Activated CD4-positive, alpha-beta memory T cell treated with anti-CD3 and anti-CD28 coated beads, Interleukin-2, amount 10 ng/mL, durations not matched to agents 7 days and 5 days (primary cell): ENCODE measurements at places on chromosomes 3 and 15. TPM values are rescaled to one million over a fixed set of nuclear protein-coding genes. Genes with fewer than 3 reads are reported as not detected.

FAM43A gene
- total RNA-seq = 4.3 TPM

ERICH6 gene
- 0.38 TPM for total RNA-seq

ANKUB1 gene
- not detected for total RNA-seq

DNA sequence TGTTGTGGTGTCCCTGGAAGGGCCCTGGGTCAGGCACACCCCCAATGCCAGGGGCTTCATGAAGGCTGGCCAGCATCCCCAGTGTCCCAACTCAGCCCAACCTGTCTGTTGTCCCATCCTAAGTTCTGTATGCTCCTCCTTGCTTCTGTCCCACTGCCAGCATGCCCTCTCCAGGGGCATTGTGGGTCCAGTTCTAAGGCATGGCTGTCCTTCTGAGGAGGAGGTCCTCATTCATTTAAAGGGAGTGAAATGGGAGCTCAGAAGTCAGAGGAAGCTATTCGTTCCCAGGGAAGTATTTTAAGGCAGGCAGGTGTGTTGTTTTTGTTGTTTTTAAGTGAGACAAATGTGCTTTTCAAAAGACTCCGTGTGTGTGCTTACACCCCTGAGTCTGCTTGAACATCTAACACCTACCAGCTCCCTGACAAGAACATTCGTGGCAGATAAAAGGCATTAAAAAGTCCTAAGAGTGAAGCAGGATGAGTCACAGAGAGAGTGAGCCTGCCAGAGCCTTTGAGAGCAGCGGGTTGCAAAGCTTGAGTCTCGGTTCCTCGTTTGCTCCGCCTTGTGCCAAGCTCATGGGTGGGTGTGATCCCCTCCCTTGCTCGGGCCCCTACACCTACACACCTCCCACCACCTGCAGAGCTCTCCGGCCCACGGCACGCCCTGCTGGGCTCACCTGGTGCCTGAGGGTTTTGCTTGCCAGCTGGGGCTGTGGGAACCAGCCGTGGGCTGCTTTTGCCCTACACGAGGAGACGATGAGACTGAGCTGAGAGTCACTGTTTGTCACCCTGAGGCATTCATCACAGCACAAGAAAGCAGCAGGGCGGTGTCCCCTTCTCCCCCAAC lies 183.4 kb upstream of the TOPAZ1 start:
- DNase-seq = no peak

DNA sequence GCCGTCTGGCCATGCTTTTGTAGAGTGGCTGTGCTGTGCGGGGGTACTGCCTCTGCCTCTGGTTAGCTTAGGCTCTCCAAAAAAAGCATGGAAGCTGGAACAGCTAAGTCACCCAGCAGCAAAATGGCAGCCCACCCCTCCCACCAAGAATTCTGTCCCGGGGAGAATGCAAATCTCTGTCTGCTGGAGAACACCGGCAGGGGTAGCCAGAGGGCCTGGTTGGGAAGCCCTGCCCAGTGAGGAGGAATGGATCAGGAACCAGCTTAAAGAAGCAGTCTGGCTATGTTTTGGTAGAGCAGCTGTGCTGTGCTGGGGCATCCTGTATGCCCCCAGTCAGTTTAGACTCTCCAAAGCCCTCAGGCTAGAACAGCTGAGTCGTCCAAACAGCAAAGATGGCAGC lies 56.2 kb upstream of the PTPRG start:
- DNase-seq = no peak

DNA sequence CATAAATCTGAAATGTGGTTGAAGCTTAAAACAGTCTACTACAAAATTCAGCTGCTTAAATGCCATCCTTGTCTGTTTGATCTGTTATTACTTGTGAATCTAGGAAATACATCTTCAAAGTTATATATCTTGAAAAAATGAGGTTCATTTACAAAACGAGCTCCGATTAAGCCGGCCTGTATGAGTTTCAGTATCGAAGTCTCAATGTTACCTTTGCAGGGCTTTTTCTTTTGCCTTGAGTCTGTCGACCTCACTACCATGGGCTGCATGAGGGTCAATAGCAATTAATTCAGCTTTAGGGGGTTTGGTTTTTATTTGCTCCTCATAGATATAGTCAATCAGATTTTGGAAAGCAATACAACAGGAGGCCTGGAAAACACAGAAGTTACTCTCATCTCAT lies 23.2 kb downstream of the ERICH6 start:
- no peak for DNase-seq

- no peak for DNase-seq
Observed at GRCh38 chr15:61996056-61996635, 64.1 kb downstream of the VPS13C start.

SRGAP3 gene
- 1.2 TPM for total RNA-seq

- no peak for DNase-seq
Observed at GRCh38 chr3:117444175-117444574, 734.6 kb downstream of the TUSC7 start.

IGSF10 gene
- not detected for total RNA-seq

RTP3 gene
- total RNA-seq = not detected

DISP2 gene
- total RNA-seq = 0.03 TPM

DNA sequence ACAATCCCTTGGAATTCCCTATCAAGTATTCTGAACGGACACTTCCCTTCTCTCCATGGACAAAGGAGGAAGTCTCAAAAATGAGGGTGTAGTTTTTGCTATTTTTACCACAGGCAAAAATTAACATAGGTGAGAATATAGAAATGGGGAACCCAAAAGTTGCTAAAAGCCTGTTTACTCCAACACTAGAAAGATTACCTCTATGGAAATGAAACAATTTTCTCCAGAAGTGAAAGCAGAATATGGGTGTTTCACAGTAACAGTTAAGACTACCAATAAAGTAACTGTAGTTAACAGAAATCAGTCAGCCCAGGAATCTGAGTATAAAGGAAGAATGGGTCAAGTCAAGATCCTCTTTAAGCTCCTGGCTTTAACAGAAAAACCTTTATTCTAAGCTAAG lies 9.3 kb downstream of the TRA2B start:
- no peak for DNase-seq

DNA sequence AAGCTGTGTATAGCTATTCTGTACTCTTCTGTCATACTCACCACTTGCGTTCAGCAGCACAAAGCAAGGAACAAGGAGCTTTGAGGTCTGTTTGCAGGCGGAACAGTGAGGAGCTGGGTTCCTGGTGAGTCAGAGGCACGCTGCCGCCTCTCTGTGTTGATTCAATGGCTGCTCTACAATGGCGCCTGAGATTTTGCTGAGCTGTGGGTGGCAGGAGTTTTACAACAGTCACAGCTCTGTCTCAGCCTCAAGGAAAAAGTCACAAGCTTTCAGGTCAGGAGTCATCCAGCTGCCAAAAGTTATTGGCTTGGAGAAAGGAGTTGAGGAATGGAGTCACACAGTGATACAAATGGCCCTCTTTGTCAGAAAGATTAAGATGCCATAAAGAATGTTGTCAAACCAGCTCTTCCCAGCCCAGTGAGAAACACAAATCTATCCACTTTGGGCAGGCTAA lies 98.1 kb downstream of the SSR3 start:
- no peak for DNase-seq

ALDH1L1 gene
- not detected for total RNA-seq

PCBP4 gene
- 31.0 TPM for total RNA-seq

MGLL gene
- total RNA-seq = 1.5 TPM

DNA sequence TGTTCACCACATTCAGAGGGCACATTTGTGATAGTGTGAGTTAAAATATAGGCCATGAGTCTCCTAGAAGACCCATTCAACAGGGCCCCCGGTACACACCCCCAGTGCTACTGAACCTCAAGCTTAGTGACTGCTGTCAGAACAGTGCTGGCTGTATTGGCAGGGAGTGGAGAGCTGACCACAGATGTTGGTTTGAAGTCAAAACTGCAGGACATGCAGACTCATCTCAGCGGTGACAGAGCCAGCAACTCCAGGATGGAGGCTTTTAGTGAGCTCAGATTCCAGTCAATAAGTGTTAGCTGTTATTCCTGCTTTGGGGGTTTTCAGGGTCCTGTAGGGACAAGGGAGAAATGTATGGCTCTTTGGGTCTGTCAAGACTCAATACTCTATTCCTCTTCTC lies 29.1 kb downstream of the PRR20G start:
- DNase-seq = no peak

DNA sequence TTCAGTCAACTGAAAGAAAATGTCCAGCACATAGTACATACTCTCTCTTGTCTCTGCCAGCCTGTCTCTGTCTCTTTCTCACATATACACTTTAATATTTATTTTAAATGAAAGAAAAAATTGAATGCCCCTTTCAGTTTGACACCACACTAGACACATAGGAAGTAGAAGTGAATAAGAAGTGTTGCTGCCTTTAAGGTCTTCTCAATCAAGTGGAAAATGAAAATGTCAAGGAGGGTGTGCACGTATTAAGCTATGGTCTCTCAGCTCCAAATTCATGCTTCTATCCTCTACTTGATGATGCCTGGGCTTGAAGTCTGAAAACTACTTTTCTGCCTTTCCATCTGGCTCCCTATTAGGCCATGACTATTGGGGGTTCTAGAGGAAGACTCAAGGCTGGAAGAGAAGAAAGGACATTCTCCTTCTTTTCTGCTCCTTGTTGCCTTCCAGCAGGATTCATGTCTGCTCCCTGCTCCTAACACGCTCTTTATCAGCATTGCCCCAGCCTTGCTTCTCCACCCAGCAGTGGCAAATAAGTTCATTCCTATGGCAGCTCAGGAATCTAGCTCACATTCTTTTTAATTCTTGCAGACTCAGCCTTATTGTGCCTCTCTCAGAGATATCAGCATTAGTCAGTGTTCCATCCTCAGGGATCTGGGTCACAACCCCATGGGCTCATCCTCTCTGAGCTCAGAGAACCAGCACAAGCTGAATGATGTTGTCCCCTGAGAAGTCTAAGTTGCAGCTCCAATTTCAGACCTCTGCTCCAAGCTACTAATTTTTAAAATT lies 609.1 kb upstream of the GRM7 start:
- DNase-seq = no peak

DNA sequence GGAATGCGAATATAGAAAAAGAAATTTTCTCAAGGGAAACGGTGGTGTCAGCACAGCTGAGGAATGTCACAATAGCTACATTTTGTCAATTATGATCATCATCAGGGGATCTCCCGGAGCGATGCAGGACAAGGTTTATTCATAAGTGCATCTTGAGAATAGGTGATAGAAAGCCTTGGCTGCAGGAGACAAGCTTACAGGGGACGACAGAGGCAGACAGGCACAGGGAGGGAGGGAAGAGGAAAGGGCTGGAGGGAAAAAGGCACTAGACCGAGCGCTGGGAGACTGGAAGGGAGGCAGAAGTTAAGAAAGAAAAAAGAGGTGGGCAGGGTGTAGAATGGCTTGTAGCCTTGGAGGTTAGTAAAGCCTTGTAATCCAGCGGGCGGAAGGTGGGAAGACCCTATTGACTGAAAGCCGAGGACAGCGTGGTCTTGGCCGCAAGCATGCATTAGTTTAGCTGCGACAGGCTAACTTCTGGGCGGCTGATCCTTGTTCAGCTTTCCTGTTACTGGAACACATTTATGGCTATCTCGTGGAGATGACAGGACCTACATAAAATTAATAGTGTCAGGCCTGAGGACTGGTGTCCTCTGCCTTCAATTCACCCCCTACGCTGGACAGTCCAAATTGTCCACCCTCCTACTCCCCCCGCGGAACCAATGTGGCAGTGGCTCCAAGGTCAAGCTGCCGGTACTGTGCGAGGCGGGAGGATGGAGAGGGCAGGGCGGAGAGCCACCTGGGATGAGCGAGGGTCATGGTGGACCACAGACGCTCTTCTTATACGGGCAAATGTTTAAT lies 1.4 kb upstream of the NECTIN3 start:
- no peak for DNase-seq

DNA sequence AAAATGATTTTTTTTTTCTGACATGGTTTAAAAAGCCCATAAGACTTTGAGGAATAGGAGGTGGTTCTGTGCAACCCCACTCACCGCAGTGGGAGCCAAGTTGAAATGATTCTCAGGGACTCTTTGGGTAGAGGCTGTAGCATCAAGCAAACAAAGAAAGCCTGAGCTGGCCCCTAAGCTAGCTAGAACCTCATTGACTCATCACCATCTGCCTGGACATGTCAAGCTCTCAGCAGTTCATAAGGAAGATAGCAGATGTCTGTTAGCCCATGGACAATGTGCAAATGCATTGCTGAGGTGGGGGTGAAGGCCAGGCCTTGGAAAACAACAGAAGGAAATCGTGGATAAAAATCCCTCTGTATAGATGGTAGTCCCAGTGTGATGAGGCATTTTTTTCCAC lies 234.8 kb downstream of the NR2F2 start:
- DNase-seq = no peak

GRCh38 chr3:174858353-174858752 lies 781 bp upstream of the NAALADL2 start:
- no peak for DNase-seq

- DNase-seq = no peak
Observed at GRCh38 chr3:119492128-119492527, 6.2 kb upstream of the TIMMDC1 start.

- DNase-seq = no peak
Observed at GRCh38 chr3:94272016-94272415, 209.2 kb downstream of the NSUN3 start.
